Suprapubic skin (tissue), 4 donors: ENCODE measurements at places on chromosomes 11 and 22.
A peak's percentile ranks its signal among the peaks of the same experiment; 100 is the strongest.

DNA sequence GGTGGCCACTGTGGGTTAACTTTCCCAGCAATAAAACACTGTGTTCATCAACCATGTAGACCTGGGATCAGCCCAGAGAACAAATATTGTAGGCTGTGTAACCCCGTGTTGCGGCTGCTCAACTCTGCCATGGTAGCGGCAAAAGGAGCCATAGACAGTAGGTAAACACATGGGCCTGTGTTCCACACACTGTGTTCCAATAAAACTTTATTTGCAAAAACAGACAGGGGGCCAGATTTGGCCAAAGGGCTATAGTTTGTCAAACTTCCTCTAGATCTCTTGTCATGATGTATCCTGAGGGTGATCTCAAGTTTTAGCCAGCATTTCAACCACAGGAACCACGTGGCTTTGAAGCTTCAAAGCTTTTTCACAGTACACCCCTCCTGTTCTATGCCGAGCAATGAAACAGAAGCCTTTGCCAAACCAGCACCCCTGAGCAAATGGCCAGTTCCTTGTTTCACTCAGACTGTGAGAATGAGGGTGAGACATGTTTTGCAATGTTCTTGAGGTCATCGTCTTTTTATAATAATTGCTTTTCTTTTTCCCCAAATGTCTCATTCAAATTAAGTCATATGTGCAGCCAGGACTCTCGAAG is 49.9 kb upstream of the FADD start:
- H3K27me3 ChIP-seq = no peaks in the 10 kb centered on the region
- peaks cover 6% of the 10 kb centered on the region for H3K36me3 ChIP-seq
- no peak overlapping the region for H3K4me3 ChIP-seq
- H3K4me1 ChIP-seq = peaks cover 25% of the 10 kb centered on the region
- DNase-seq = no peak
- H3K27ac ChIP-seq = no peak overlapping the region

- H3K27me3 ChIP-seq = no peaks in the 10 kb centered on the region
- no peak overlapping the region for H3K4me3 ChIP-seq
- H3K27ac ChIP-seq = peak overlapping the region; percentile 86
- no peaks in the 10 kb centered on the region for H3K36me3 ChIP-seq
These were observed 14.8 kb downstream of the KIAA0930 start for GRCh38 chr22:45225732-45226502.

DNA sequence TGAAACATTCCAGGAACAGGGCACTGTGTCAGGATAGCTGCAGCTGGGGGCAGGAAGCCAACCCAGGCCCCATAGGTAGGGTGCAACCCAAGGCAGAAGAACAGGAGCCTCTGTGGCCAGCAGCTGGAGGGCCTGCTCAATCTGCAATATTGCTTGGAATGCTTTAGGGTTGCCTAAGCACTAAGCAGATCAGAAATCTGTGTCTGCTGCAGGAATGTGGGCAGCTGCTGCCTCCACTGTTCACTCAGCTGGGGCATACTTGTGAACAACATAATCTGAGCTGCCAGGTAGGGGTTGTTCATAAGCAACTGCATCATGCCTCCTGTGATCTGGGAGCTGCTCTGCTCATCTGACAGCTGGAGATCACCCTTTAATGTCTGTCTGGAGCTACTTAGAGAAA is 1.7 kb downstream of the UBQLNL start:
- H3K36me3 ChIP-seq = no peaks in the 10 kb centered on the region
- no peak overlapping the region for H3K27ac ChIP-seq
- no peak overlapping the region for H3K4me3 ChIP-seq
- H3K27me3 ChIP-seq = no peaks in the 10 kb centered on the region

DNA sequence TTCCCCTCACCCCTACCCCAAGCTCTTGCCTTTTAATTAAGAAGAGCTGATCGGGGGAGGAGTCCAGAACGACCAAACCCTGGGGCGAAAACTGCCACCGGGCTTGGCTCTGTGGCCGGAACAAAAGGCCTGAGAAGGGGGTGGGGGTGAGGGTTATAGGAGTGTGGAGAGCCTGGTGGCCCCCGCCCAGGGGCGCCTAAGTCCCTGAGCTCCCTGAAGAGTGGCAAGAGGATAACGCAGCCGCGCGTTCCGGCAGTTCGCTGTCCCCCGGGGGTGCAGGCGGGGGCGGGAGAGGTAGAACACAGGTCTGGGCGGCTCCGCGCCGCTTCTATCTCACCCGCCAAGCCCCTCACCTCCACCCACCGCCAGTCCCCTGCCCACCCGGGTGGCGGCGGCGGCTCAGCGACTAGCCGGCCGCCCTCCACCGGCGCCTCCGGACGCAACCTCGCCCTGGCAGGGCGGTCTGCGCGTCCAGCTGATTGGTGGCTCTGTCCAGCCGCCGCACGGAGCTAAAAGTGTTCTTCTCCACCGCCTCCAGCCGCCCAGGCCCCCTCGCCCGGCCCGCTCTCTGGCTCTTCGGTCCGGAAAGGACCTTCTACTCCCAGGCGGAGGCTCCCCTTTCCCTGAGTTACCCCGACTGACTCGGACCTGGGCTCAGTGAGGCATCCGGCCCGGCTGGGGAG is 18.7 kb upstream of the BDNF start:
- no peaks in the 10 kb centered on the region for H3K36me3 ChIP-seq
- peak overlapping the region; percentile 48 for H3K4me3 ChIP-seq
- no peak overlapping the region for H3K27ac ChIP-seq
- H3K4me1 ChIP-seq = peaks cover 35% of the 10 kb centered on the region

GRCh38 chr11:86517557-86517956 is 142.9 kb downstream of the CCDC81 start:
- H3K27ac ChIP-seq = no peak overlapping the region
- no peak for DNase-seq
- no peaks in the 10 kb centered on the region for H3K36me3 ChIP-seq
- H3K4me3 ChIP-seq = no peak overlapping the region

GRCh38 chr11:28528217-28528616 is 420.0 kb downstream of the METTL15 start:
- no peaks in the 10 kb centered on the region for H3K4me1 ChIP-seq
- DNase-seq = no peak
- no peak overlapping the region for H3K27ac ChIP-seq
- H3K27me3 ChIP-seq = no peaks in the 10 kb centered on the region

GRCh38 chr11:40132912-40133311 is 1326.5 kb downstream of the LRRC4C start:
- no peak overlapping the region for H3K27ac ChIP-seq
- DNase-seq = no peak
- no peaks in the 10 kb centered on the region for H3K36me3 ChIP-seq
- H3K4me3 ChIP-seq = no peak overlapping the region
- no peaks in the 10 kb centered on the region for H3K27me3 ChIP-seq

DNA sequence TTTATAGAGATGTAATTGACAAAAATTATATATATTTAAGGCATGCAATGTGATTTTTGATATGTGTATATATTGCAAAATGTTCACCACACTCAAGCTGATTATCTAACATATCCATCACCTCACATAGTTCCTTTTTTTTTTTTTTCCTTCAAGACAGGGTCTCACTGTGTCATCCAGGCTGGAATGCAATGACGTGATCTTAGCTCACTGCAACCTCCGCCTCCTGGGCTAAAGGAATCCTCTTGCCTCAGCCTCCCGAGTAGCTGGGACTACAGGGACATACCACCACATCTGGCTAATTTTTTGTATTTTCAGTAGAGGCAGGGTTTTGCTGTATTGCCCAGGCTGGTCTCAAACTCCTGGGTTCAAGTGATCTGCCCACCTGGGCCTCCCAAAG is 65.1 kb upstream of the SLC35C1 start:
- peaks cover 4% of the 10 kb centered on the region for H3K4me1 ChIP-seq

- no peak overlapping the region for H3K27ac ChIP-seq
- no peaks in the 10 kb centered on the region for H3K27me3 ChIP-seq
- no peak overlapping the region for H3K4me3 ChIP-seq
- H3K4me1 ChIP-seq = no peaks in the 10 kb centered on the region
These were observed 54.0 kb upstream of the PITPNB start for GRCh38 chr22:27972732-27973698.

DNA sequence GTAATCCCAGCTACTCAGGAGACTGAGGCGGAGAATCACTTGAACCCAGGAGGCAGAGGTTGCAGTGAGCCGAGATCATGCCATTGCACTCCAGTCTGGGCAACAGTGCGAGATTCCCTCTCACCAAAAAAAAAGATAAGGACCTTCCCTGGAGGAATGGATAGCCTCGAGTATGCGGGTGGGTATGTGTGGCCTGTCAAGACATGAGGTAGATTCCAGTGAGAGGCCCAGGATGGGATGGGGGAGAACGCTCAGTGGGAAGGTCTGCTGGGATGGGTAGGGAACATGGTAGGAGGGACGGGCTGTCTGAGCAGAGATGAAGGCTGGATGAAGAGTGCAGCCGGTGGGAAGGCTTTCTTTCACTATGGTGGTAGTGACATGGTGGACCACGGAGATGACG is 39.0 kb upstream of the YWHAH start:
- no peak overlapping the region for H3K27ac ChIP-seq
- peaks cover 65% of the 10 kb centered on the region for H3K36me3 ChIP-seq
- H3K4me1 ChIP-seq = no peaks in the 10 kb centered on the region
- DNase-seq = no peak

GRCh38 chr11:115591380-115591779 is 87.2 kb upstream of the CADM1 start:
- DNase-seq = no peak
- H3K27ac ChIP-seq = no peak overlapping the region
- no peaks in the 10 kb centered on the region for H3K36me3 ChIP-seq
- no peaks in the 10 kb centered on the region for H3K4me1 ChIP-seq
- H3K4me3 ChIP-seq = no peak overlapping the region

DNA sequence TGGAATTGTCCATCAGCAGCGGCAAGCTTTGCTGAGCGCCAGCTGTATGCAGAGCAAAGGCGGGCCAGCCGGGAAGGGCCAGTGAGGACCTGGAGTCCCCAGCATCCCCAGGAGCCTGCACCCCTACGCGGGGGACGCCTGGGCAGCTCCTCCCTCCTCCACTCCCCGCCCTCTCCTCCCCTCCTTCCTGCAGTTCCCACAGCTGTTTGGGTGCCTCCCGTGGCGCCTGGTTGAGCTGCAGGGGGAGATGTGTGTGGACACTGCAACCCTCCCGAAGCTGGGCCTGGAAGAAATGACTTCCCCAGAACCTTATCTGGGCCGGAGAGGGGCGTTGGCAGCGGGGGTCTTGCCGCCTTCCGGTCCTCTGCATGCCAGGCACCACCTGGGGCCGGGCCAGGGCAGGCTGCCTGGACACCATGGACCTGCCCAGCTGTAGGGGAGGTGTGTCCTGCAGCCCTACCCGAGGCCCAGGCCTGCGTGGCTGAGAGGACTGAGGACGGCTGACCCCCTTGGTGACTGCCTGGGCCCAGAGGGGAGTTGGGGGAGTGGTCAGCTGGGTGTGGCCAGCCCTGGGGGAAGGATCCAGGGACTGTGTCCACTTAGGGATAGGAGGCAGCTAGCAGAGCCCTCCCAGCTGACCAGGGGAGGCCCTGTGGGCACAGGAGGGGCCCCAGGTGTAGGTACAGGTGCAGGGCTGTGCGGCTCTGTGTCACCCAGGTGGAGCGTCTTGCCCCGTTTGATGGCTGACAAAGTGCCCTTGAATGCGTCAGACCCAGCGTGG is 16.8 kb upstream of the MUC6 start:
- no peak overlapping the region for H3K27ac ChIP-seq
- no peak overlapping the region for H3K4me3 ChIP-seq
- no peaks in the 10 kb centered on the region for H3K36me3 ChIP-seq
- peak; percentile 59 for DNase-seq
- H3K4me1 ChIP-seq = peaks cover 17% of the 10 kb centered on the region

GRCh38 chr11:61887839-61888494 is 3.4 kb downstream of the FADS3 start:
- H3K36me3 ChIP-seq = no peaks in the 10 kb centered on the region
- H3K4me1 ChIP-seq = peaks cover 19% of the 10 kb centered on the region
- no peak for DNase-seq
- no peak overlapping the region for H3K4me3 ChIP-seq
- no peak overlapping the region for H3K27ac ChIP-seq
- H3K27me3 ChIP-seq = no peaks in the 10 kb centered on the region

DNA sequence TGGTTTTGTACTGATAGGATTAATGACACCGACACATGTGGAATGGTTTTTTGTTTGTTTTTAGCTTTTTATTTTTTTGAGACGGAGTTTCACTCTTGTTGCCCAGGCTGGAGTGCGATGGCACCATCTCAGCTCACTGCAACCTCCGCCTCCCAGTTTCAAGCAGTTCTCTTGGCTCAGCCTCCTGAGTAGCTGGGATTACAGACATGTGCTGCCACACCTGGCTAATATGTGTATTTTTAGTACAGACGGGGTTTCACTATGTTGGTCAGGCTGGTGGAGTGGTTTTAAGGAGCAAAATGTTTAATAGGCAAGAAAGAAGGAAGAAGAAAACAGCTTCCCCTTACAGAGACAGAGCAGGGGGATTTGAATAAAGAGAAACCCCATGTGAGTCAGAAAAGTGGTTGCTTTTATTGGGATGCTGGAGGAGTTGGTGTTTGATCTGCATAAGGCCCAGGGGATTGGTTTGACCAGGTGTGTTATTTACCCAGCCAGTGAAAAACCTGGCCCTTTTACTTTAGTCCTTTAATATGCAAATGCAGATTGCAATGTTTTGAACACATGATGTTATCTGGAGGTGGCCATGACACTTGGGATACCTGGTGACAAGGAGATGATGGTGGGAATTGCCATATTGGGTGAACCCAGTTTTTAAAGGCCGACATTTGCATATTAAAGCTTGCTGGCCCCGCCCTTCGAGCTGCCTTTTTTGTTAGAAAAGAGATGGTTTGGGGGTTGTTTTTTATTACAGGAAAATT is 24.3 kb downstream of the SUSD2 start:
- no peak overlapping the region for H3K4me3 ChIP-seq
- no peaks in the 10 kb centered on the region for H3K27me3 ChIP-seq
- no peaks in the 10 kb centered on the region for H3K36me3 ChIP-seq
- H3K27ac ChIP-seq = no peak overlapping the region
- no peak for DNase-seq

GRCh38 chr11:76700177-76701100 is 29.9 kb upstream of the LRRC32 start:
- H3K27me3 ChIP-seq = no peaks in the 10 kb centered on the region
- DNase-seq = peak; percentile 89
- H3K36me3 ChIP-seq = no peaks in the 10 kb centered on the region
- H3K4me3 ChIP-seq = no peak overlapping the region
- H3K4me1 ChIP-seq = peaks cover 12% of the 10 kb centered on the region

DNA sequence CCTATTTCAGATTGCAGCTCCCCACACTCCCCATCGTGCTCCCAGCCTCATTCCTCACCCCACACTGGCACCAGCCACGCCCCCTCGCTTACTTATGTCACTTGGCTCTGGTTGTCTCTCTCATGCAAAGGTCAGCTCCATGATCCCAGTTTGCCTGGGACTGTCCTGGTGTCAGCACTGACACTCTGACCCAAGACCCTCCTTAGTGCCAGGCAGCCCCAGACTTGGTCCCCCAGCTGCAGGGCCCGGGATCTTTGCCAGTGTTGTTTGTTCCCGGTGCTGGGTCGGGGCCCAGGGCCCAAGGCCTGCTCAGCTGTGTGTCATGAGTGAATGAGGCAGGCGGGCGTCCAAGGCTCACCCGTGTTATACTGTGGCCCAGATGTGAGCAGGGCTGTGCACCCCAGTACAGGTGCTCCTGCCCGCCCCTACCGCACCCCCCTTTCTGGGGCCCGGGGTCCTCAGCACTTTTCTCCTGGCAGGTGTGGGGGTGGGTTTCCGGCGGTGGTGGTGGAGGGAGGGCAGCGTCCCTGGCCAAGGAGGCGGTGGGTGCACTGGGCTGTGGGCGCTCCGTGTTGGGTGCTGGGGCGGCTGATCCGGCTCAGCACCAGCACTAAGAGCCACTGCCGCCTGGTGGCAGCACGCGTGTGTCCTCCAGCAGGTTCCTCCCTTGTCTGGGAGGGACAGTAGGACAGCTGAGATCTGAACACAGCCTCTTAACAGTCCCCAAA is 19.5 kb downstream of the IL17REL start:
- H3K4me1 ChIP-seq = peaks cover 4% of the 10 kb centered on the region
- DNase-seq = peak; percentile 63
- no peaks in the 10 kb centered on the region for H3K36me3 ChIP-seq
- H3K27me3 ChIP-seq = no peaks in the 10 kb centered on the region
